H4 (cell line): ENCODE measurements at places on chromosomes 6 and 20. TPM values are rescaled to one million over a fixed set of nuclear protein-coding genes. Genes with fewer than 3 reads are reported as not detected.

GRCh38 chr20:10129749-10130148, 88.9 kb upstream of the SNAP25 start:
- no peak for DNase-seq

DNA sequence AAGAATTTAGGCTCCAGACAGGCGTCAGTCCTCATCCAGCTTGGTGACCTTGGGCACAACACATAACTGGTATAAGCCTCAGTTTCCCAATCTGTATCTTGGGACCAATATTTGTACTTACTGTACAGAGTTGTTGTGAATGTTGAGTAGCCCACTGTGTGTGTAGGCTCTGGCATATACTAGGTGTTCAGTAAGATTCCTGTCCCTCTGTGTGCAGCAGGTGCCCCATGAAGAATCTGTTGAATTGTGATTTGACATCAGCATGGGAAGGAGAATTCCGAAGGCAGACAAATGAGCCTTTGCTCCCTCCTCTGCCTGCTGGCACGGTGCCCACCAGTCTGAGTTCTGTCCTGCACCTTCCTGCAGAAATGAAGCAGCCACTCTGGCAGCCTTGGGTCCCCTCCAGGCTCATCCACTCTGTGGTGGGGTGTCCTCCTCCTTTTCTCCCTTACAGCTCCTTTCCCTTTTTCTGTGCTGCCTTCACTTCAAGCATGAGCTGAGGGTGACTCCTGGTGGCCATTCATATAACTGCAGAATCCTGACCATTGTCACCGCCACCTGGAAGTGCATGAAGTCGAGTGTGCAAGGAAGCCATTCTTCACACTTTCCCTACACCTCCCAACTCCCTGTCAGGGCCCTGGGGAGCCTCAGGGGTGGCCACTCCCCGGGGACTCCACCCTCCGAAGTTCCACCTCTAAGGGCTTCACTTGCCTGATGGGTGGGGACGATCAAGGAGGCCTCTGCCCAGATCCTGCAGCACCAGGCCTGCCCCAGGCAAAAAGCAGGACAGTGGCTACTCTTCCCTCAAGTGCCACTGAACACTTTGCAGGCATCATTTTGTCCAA, 48.2 kb downstream of the MRPL14 start:
- peak; percentile 77 for DNase-seq

- DNase-seq, result peak; percentile 81
Observed at GRCh38 chr6:18585032-18585573, 198.0 kb downstream of the RNF144B start.

GRCh38 chr6:113103634-113104361, 753.3 kb upstream of the MARCKS start:
- peak; percentile 16 for DNase-seq

DNA sequence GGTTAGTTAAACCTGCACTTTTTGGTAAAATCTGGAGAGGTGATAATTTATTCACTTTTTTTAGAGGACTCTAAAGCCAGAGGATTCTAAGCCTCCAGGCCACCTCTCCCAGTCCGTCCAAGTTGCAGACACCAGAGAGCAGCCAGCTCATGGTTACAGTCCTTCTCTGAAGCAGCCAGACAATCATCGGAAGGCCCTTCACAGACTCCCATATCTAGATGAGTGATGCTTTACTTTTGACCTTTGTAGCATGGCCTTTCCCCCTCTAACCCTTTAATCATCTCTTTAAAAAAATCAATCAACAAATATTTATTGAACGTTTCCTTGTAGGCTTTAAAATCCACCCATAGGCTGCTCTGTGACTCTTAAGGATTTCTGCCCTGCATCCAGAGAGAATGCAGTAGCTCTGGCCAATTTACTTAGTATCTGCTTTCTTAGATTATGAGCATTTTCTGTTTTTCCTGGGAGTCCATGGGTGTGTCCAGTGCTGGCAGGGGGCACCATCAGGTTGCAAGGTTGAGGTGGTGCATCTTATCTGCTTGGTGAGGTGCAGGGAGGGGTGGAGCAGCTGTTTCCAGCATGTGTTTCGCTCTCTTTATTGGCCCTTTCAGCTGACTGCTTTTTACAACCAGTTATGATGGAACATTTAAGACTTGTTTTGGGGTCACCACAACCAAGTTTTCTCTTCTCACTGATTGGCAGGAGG, 58.6 kb downstream of the JARID2 start:
- no peak for DNase-seq

DNA sequence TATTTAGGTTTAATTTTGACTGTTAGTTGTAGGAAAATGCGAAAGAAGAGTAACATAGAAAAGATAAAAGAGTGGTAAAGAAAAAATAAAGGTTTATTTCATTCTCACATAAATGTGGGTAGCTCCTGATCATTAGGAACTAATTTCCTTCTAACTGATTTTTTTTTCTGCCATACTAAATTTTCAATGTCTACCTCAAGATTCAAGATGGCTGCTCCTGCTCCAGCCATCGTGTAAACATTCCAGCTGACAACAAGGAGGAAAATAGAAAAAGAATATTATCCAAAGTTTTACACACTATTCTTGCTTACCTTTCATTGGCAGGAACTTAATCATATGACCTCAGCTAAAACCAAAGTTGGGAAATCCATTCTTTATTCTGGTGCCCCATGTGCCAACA, 488.2 kb downstream of the LMBRD1 start:
- no peak for DNase-seq

- DNase-seq, result no peak
Observed at GRCh38 chr6:38836585-38836984, 121.5 kb downstream of the DNAH8 start.

DNA sequence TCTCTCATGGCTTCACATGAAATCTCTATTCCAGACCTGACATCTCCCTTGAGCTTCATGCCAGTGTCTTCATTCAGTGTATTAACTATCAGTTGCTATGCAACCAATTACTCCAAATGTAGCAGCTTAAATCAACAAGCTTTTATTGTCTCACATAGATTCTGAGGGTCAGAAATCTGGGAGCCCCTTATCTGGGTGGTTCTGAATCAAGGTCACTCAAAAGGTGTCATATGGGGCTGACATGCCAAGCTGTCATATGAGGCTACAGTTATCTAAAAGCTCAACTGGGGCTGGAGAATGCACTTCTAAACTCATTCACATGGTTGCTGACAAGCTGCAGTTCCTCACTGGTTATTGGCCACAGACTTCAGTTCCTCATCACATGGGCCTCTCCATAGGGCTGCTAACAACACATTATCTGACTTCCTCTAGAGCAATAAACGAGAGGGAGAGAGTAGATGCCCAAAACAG, 7.3 kb upstream of the CGA start:
- DNase-seq, result no peak

GRCh38 chr6:163422550-163422949, 8.0 kb downstream of the QKI start:
- no peak for DNase-seq

- no peak for DNase-seq
Observed at GRCh38 chr6:73569121-73569520, 48.3 kb upstream of the EEF1A1 start.

DNA sequence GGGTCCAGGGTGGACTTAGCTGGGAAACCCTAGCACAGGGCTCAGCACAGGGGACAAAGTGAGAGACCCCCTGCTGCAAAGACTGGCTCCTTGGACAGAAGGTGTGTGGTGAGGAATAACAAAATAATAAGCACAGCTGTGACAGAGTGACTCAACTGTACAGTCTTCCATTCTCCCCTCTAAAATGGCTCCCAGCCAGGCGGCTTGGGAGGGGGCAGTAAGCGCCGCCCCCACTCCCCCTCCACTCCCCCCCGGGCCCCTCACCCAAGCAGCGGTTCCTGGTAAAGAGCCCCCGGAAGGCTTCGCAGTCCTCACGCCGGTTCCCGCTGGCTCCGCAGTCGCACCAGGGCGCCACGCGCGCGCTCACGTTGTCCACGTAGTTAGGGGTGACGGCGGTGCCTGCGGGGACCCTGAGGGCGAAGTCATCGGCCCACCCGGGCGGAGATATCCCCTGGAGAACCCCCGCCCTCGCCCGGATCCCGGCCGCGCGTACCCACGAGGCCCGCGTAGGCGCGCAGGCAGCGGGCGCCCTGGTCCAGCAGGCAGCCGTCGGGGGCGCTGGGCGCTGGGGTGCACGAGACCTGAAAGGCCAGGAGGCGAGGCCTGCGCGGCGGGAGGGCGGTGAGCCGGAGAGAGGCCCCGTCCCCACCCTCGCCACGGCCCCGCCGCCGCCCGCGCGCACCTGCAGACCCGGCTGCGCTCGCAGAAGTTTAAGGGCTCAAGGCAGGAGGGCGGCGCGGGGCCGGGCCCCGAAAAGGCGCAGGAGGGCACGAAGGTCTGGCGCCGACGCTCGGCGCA, 2.7 kb downstream of the GFRA4 start:
- DNase-seq, result no peak

- no peak for DNase-seq
Observed at GRCh38 chr6:17485946-17486345, 92.6 kb downstream of the CAP2 start.

- no peak for DNase-seq
Observed at GRCh38 chr6:19413323-19413722, 423.8 kb upstream of the ID4 start.

DNA sequence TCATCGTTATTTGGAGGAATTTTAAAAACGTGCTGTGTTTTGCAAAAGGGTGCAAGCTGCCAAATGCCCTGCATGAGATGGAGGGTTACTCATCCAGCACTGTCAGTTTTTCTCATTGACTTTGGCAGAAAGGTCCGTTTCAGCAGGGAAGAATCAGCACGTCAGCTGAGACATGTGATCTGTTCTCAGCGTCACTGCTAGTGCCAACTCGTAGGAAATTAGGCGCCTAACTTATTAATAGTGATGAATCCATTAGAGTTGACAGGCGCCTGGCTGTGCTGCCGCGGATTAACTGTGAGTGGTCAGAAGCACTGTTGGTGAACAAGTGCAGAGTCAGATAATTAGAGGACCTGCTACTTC, 175.5 kb upstream of the FOXQ1 start:
- no peak for DNase-seq

DNA sequence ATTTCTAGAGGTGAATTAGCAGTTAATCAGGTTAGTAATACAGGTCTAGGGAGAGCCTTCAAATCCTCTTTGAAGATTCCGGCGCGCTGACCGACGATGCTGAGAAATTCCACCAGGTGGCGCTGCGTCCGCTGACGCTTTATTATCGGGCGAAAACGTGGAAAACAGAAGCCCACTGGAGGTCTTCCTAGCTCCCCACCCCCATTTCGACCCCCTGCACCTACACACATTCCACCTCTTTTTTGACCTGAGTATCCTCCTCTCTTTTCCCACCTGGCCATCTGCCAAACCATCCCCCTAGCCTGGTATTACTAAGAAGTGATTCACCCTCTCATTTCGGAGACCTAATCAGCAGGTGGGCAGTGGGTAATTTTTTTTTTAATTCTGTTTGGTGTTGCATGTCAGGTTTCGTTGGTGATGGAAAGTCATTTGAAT, 65.4 kb upstream of the RIN2 start:
- DNase-seq, result no peak

- no peak for DNase-seq
Observed at GRCh38 chr20:57856658-57857057, 146.8 kb upstream of the PMEPA1 start.

GRCh38 chr6:32947552-32948465, 5.1 kb downstream of the HLA-DMA start:
- DNase-seq, result no peak

- DNase-seq, result no peak
Observed at GRCh38 chr20:23856226-23856625, 23.3 kb downstream of the CST5 start.

GRCh38 chr6:131073577-131073976, 10.5 kb upstream of the EPB41L2 start:
- DNase-seq, result no peak

- no peak for DNase-seq
Observed at GRCh38 chr6:165661664-165662025, 1.4 kb downstream of the PDE10A start.

- no peak for DNase-seq
Observed at GRCh38 chr6:127966616-127967015, 65.8 kb upstream of the THEMIS start.

GRCh38 chr6:10725716-10726115, 2.8 kb downstream of the TMEM14C start:
- no peak for DNase-seq

SOX18 gene
- total RNA-seq, result 0.19 TPM in 1 of 2 replicates, not detected in the other

DEFB124 gene
- not detected in 2 replicates for total RNA-seq

WDR27 gene
- total RNA-seq, result 3.7 and 5.0 TPM in 2 replicates

OTOR gene
- total RNA-seq, result not detected in 2 replicates

TPD52L1 gene
- 3.4 and 4.5 TPM in 2 replicates for total RNA-seq

VIP gene
- total RNA-seq, result not detected in 2 replicates

BPI gene
- total RNA-seq, result 0.10 TPM in 1 of 2 replicates, not detected in the other

CLPSL2 gene
- total RNA-seq, result 5.7 TPM in 1 of 2 replicates, not detected in the other

ZDHHC14 gene
- 0.78 and 3.2 TPM in 2 replicates for total RNA-seq

HLA-DRB5 gene
- total RNA-seq, result not detected in 2 replicates

TP53INP2 gene
- total RNA-seq, result 4.2 and 6.1 TPM in 2 replicates
